GM23248 (cell line): ENCODE measurements at places on chromosomes 5 and 9. TPM values are rescaled to one million over a fixed set of nuclear protein-coding genes. Genes with fewer than 3 reads are reported as not detected.

DNA sequence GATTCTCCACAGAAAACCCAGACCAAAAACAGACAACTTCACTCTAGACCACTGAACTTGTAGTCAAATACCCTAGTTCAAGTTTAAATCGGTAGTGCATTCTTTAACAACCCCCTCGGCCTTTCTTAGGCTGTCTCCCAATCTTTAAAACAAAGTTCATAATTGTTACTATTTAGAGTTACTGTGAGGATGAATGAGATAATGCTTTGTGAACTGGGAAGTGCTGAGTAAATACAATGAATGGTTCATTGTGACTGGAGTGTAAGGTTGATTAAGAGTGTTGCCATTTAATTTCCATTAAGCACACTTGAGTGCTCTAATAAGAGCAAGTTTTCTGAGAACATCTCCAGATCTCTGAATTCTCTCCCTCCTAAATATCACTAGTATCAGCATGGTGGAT, 228.8 kb upstream of the PIK3R1 start:
- no peak overlapping the region for H3K27ac ChIP-seq
- H3K4me3 ChIP-seq, result no peak overlapping the region
- DNase-seq, result no peak

DNA sequence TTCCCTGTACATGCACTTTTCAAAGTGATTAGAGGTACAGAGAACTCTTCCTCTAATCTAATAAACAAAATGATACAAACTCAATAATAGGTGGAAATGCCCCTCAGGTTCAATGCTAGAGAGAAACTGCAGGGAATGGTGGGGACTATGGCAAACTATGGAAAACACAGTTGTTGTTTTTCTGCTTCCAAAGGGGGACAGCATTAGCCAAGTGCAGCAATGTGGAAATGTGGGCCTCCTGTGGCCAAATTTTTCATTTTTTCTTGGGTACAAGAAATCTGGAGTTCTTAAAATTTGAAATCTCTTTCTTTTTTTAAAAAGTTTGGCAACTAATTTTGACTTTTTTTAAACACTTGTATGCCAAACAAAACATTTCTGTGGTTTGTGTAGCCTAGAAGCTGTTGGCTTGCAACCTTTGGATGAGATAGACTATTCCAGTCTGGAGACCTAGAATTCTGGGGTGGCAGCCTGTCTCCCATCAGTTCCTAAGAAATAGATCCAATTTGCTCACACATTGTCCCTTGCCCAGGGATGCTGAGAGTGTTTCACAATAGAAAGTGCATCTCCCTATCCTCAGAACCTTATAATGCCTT, 218.6 kb downstream of the PAPPA start:
- peaks cover 22% of the 10 kb centered on the region; the same call in 1 of the 2 replicates for H3K36me3 ChIP-seq
- H3K27me3 ChIP-seq, result no peaks in the 10 kb centered on the region
- no peak for DNase-seq
- H3K4me3 ChIP-seq, result no peak overlapping the region
- H3K27ac ChIP-seq, result no peak overlapping the region
- H3K4me1 ChIP-seq, result peaks cover 4% of the 10 kb centered on the region

Gene LEAP2
- 0.13 TPM in 1 of 2 replicates, not detected in the other for total RNA-seq

Gene EDIL3
- 16.3 and 24.1 TPM in 2 replicates for total RNA-seq

- H3K36me3 ChIP-seq, result no peaks in the 10 kb centered on the region
- H3K27ac ChIP-seq, result no peak overlapping the region
- no peak for DNase-seq
- H3K4me1 ChIP-seq, result no peaks in the 10 kb centered on the region
Measured at GRCh38 chr5:50724-51499, 41.1 kb upstream of the PLEKHG4B start.

DNA sequence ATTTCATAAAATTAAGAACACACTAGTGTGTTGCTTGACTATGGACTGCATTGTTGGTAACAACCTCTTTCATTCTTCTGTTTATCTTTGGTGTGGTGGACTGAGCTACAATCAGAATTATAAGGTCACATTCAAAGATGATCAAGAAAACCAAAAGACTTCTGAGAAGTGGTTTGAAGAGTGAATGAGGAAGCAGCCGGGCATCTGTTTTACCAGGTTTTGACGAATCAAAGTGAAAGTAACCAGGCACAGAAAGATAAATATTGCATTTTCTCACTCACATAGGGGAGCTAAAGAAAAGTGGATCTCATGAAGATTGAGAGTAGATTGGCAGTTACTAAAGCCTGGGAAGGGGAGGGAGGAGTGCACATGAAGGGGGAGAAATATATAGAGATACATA, 589.1 kb downstream of the ZNF608 start:
- no peak overlapping the region for H3K27ac ChIP-seq
- no peaks in the 10 kb centered on the region for H3K27me3 ChIP-seq
- H3K36me3 ChIP-seq, result no peaks in the 10 kb centered on the region
